ENCODE measurements at places on chromosomes 7 and 10.
A peak's percentile ranks its signal among the peaks of the same experiment; 100 is the strongest.

- no peak for DNase-seq
Measured at GRCh38 chr10:13634207-13634606, 47.4 kb downstream of the PRPF18 start.

GRCh38 chr7:6578114-6579084, 1.1 kb downstream of the ZDHHC4 start:
- no peak for DNase-seq

DNA sequence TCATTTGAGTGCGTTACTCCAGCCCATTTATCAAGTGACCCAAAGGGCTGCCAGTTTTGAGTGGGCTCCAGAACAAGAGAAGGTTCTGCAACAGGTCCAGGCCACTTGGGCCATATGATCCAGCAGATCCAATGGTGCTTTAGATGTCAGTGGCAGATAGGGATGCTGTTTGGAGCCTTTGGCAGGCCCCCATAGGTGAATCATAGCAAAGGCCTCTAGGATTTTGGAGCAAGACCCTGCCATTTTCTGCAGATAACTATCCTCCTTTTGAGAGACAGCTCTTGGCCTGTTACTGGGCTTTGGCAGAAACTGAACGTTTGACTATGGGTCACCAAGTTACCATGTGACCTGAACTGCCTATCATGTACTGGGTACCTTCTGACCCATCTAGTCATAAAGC, 358.8 kb upstream of the SEMA3C start:
- DNase-seq = no peak

DNA sequence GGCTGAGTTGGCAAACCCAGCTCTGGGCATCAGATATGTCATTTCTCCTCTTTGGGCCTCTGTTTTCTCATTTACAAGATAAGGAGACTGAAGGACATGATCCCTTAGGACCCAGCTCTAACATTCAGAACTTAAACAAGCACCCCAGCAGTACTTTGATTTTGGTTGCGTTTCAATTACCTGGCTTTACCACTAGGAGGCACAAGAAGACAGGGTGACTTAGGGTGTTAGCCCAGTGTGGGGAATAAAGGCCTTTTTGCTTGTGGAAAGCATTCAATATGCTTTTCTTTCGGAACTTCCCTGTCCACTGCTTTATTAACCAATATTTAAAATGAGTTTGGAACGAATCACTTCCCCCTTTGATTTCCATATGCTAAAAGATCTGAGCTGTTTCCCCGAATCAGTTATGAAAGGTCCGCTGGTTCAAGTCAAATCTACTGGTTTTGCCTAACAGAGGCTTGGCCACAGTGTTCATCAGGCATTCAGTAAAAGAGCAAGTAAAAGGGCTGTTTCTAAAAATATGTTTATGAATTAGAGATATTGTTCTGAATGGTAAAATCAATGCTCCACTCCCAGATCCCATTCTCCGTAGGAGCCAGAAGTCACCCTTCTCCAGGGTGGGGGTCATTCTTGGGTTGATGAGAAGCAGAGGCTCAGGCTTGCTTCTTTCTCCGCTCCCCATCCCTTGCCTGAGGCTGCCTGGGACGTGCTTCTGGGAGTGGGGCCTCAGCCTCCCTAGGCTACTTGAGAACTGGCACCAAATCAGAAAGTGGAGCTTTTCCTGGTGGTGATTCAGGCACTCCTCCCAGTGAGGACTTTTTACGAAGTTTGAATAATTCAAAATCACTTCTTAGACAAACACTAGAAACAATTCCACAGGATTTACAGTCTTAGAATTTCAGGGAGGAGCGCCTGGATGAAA, 105.5 kb downstream of the MYOF start:
- DNase-seq = peak; percentile 71

DNA sequence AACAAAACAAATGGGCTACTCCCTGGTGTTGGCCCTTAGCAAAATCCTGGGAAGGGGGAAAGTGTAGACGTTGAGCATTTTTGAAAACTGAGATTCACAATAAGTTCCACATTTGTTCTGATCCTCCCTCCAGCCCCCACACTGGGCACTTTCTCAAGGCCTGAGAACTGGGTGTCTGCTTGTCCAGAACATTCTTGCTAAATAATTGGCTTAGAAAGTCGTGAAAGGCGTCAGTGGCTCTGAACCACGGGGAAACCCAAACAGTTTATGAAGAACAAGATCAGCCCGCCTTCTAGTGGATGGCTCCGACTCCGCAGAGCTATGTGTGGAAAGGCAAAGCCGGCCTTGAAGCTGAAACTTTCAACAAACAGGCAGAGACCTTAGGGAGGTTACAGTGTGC, 370.1 kb downstream of the PRPF18 start:
- no peak for DNase-seq

DNA sequence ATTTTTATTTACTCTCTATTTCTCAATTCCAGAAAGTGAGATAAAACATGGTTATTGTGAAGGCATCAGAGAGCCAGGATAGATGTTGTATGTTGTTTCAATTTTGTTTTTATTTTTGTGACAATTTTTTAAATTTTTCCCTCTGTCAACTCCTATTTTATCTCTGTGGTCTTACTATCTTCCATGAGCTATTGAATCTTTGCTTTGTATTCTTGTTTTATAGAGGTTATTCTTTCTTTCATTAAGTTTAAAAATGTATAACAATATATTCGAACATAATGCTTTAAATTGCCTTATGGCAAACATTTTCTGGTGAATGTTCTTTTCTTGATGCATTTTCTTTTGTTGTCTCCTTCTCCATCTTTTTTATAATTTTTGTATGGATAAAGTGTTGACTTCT, 78.4 kb downstream of the POU6F2 start:
- no peak for DNase-seq

GRCh38 chr10:125064681-125065492, 95.5 kb downstream of the CTBP2 start:
- DNase-seq = no peak

- no peak for DNase-seq
Measured at GRCh38 chr7:23628370-23628769, 31.2 kb downstream of the CCDC126 start.

- no peak for DNase-seq
Measured at GRCh38 chr7:36035186-36035585, 117.9 kb upstream of the EEPD1 start.

GRCh38 chr10:71712572-71713134, 6.9 kb downstream of the C10orf105 start:
- DNase-seq = no peak

- no peak for DNase-seq
Measured at GRCh38 chr7:40709062-40709964, 574.5 kb downstream of the SUGCT start.

DNA sequence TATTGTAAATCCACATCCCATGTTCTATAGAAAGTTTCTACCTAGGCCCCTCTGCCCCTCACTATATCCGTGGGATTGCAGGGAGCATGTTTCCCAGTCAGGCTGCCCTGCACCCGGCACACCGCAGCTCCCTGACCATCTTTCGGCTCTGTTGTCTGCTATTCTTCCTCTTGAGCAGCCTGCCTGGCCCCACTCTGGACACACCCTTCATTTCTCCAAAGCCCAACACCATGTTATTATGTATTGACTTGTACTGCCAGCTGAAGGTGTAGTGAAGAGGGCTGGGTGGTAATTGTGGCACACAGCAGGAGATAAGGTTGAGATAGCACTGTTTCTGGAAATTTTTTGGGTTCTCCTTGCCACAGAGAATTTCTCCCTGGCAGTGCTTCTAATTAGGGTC, 9.8 kb downstream of the LRMDA start:
- no peak for DNase-seq
